ENCODE measurements at places on chromosomes 5 and 9. TPM values are rescaled to one million over a fixed set of nuclear protein-coding genes. Genes with fewer than 3 reads are reported as not detected.
A peak's percentile ranks its signal among the peaks of the same experiment; 100 is the strongest.

DNA sequence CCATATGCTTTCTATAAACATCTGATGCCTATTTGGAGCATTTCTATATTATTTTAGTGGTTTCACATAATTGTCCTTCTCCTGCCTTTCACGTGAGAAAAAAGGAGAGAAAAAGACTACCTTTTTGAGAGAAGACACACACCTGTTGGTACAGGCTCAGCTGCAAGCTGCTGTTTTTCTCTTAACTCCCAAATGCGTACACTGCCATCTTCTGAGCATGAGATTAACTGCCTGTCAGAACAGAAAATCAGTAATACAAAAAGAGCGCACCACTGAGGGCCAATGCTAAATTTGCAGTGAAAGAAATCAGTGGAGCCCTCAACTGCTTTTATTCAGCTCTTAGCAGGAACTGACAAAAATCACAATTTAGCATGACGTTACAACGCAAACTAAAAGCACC is 54.9 kb downstream of the WDR41 start:
- peak; percentile 7 for DNase-seq

DNA sequence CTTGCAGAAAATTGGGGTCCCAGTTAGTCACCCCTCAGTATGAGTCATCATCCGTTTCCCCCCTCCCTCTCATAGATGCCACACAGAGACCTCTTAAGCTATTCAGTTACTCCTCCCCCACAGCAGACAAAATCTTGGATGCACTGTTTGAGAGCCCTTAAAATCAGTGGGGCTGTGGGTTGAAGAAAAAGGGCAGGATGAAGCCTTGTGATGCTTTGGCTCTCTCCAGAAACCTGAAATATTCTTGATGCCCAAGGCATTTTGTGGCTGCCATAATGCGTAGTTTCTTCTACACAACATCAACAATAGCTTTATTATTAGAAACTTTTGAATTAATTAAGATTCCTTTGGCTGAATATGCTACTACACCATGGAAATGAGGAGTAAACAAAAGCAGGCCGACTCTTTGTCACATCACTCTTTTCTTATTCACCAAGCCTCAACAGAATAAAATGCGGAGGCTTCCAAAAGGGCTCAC is 133.8 kb downstream of the MRPS30 start:
- DNase-seq: no peak

DNA sequence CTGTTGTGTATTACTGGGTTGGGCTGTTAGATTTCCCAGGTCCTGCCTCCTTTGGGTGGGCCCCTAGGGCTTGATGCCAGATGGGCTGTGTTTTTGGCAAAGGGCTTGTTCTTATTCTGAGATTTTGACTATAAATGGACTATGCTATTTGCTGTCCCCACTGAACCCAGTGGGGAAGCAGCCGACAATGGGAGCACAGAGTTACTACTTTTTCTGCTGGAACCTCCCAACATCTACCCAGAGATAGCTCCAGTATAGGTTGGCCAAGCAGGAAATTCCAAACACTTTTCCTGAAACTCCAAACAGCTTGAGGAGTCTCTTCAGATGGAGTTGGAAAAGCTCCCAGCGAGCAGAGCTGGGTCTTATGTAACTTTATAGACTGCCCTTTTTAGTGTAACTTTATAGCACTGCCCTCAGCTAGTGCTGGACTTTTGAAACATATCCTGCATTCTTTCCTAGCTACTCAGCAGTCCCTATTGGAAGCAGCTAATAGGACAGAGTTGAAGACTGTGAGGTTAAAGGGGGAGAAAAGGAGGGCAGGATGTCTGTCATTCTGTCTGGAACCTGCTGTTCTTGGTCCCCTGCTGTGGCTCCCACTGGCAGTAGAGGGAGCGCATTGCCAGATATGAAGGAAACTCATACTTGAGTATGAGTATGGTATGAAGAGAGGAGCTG is 21.0 kb downstream of the RUSC2 start:
- peak; percentile 25 for DNase-seq

ENTPD8 gene
- 0.76 TPM for total RNA-seq

DNA sequence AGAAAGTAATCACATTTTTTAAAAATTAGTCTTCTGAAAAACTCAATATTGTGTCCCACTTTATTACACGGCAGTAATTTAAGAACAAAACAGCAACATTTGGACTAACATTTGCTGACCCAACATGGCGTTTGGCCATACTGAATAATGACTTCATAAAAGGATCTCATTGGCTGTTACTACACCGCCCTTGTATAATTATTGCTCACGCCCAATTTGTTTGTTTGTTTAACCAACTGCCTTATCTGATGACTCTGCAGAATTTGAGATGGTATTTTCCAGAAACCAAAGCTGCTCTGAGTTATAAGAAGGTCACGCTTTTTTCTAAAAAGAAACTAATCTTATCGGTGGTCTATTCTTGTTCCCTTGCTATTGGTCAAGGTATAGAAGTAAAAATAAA is 200.2 kb upstream of the TARS1 start:
- DNase-seq: no peak

ST8SIA4 gene
- not detected for total RNA-seq

FGD3 gene
- 14.7 TPM for total RNA-seq

PSIP1 gene
- 27.0 TPM for total RNA-seq

- DNase-seq: no peak
These were observed 201.4 kb downstream of the SMARCA2 start for GRCh38 chr9:2216591-2216990.

SOHLH1 gene
- total RNA-seq: not detected

GRCh38 chr9:34375901-34376595 is 650 bp downstream of the MYORG start:
- peak; percentile 76 for DNase-seq

CBY3 gene
- total RNA-seq: not detected

- no peak for DNase-seq
These were observed 53.0 kb downstream of the SH3RF2 start for GRCh38 chr5:145989428-145989827.

- DNase-seq: no peak
These were observed 10.1 kb downstream of the RNF145 start for GRCh38 chr5:159199225-159199624.

- DNase-seq: peak; percentile 35
These were observed 188.4 kb downstream of the IRX2 start for GRCh38 chr5:2563046-2563445.

SLC34A3 gene
- not detected for total RNA-seq

WNK2 gene
- 28.6 TPM for total RNA-seq

GRCh38 chr5:149147676-149148075 is 6.4 kb downstream of the ABLIM3 start:
- no peak for DNase-seq

DNA sequence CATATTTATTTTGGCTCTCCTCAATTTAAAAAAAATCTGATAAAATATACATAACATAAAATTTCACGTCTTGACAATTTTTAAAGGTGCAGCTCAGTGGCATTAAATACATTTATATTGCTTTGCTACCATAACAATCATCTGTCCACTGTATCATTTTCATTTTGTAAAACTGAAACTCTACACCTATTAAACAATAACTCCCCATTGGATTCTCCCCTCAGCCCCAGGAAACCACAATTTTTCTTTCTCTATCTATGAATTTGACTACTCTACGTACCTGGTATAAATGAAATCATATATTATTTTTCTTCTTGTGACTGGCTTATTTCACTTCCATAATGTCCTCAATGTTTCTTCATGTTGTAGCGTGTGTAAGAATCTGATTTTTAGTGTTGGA is 563.5 kb downstream of the PRR16 start:
- no peak for DNase-seq

GRCh38 chr5:165739079-165739741 is 2233.8 kb downstream of the MAT2B start:
- DNase-seq: no peak

GRCh38 chr5:149452665-149453617 is 73.8 kb upstream of the IL17B start:
- DNase-seq: peak; percentile 52

- no peak for DNase-seq
These were observed 140.1 kb upstream of the MOCS2 start for GRCh38 chr5:53249529-53250200.

PRDM9 gene
- not detected for total RNA-seq

- no peak for DNase-seq
These were observed 92.7 kb downstream of the TRIO start for GRCh38 chr5:14235872-14236271.

DNA sequence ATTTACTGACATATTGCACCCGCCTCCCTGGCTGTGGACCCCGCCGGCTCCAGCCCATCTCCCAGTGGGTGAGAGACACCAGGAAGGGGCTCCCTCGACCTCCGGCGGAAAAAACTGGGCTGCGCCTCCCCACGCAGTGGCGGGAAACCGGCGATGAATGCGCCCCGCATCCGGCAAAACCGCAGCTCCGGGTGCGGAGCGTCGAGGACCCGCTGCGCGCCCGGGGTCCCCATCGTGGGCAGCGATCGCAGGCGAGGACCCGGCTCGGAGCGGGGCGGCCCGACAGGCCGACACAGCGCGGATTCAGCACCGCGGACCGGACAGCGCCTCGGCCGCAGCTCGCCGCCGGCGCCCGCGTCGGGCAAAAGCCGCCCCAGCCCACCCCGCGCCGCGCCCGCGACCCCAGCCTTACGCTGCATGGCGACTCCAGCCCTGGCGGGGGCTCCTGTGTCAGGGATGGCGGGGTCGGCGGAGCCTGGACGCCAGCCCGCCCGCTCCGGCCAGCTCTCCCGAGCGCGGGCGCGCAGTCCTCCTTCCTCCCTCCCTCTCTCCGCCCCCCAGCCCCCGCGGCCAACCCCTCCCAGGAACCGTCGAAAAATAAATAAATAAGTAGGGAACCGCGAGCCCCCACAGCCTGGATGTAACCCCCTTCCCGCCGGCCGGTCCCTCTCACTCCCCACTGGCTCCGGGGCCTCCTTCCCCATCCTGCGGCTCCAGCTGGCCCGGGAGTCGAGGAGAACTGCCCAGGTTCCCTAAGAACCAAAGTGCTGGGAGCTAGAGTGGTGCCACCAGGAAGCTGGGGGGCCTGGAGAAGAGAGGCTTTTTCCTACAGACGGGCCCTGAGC is 3.1 kb downstream of the LHX3 start:
- DNase-seq: no peak

- DNase-seq: no peak
These were observed 62.7 kb downstream of the ABLIM3 start for GRCh38 chr5:149203921-149204441.

LHX3 gene
- total RNA-seq: not detected

DNA sequence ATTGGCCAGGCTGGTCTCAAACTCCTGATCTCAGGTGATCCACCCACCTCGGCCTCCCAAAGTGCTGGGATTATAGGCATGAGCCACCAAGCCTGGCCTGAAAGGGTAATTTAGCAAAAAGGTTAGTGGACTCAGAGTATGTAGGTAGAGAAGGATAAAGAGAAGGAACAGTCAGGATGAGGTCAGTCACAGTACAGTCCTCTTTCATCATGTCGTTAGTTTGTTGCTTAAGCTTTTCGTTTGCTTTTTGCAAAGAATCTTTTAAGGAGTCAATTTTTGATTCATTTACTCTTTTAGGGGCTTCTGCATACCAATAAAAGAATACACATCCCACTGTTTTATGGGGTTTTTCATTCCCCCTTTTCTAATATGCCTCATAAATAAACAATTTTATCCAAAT is 17.8 kb upstream of the GBGT1 start:
- DNase-seq: no peak

GRCh38 chr5:16896767-16897166 is 39.3 kb downstream of the MYO10 start:
- DNase-seq: no peak

DNA sequence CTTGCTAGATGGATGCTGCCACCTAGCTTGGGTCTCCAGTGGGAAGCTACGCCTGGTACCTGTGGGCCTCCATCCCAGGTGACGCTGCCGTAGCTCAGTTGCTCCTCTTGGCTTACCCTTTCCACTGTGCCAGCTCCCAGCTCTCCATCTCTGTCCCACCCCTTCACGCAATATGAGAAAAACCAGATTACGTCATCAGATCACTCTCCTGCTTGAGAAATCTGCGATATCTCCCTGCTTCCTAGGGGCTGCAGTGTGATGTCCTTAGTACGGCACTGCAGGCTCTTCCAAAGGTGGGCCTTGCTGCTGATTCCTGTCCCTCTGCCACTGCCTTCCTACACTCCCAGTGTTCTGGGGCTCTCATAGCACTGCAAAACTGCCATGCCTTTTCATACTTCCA is 28.9 kb downstream of the NSG2 start:
- DNase-seq: no peak

DNA sequence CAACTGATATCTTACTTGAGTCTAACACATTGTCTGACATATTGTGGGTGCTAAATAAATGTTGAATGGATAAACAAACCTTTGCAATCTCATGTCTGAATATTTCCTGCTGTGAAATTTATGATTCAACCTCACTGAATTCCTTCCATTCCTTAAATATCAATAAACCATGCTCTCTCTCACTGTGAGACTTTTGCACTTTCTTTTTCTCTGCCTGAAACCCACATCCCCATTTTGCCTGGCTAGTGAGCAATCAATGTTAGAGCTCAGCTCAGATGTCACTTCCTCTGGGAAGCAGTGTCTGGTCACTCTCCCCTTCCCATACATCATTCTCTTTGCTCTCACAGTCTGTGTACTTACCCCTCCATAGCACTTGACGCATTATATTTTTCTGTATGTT is 383.7 kb upstream of the TRPC7 start:
- no peak for DNase-seq

GRCh38 chr9:105359892-105360291 is 87.9 kb upstream of the FSD1L start:
- no peak for DNase-seq

CKS2 gene
- 139 TPM for total RNA-seq

DNA sequence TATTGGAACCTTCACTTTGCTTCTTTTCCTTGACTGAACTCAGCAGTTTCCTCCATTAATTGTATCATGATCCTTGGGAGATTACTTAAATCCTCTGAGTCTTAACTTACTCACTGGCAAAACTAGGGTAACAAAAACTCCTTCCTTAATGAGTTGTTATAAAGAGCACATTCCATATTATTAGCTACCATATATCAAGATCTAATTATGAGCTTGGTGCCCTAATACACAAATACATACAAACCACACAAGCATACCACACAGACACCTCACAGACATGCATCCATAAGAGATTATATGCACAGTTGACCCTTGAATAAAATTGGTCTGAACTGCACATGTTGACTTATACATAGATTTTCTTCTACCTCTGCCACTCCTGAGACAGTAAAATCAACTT is 2.5 kb upstream of the SPINK7 start:
- DNase-seq: no peak

DNA sequence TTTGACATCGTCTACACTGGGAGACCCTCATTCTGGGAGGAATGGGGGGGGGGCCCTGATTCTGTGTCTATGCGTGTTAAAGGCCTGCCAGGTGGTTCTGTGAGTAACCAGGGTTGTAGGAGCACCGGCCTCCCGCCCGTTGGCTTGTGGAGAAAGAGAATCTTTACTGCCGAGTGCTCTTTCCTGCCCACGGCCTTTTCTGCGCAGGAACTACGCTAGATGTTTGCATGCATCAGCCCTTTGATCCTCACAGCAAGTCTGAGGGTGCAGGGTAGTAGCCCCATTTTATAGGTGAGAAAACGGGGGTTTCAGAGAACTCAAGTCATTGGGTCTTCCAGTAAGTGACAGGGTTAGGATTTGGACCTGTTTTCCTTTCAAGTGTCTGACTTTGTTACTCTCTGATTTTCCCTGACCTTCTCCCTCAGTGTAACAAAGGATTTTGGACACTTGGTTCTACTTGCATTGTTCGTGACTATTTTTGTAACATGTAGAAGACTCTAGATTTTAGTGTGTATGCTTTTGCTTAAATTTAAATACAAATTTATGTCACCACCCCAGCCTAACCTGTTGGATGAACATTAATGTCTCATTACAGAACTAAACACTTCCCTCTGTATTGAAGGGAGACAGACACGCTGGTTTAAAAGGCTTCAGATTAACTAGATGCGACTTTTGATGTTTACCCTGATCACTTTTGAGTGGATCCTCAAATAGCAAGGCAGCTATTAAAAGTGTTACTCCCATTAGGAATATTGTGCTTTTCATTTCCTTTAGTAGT is 22.0 kb downstream of the MAST4 start:
- no peak for DNase-seq
